ENCODE measurements at places on chromosomes 3 and 15. TPM values are rescaled to one million over a fixed set of nuclear protein-coding genes. Genes with fewer than 3 reads are reported as not detected.

GRCh38 chr15:58307313-58307961, 124.4 kb upstream of the LIPC start:
- DNase-seq = no peak

- no peak for DNase-seq
Measured at GRCh38 chr3:114022145-114022802, 34.1 kb downstream of the CCDC191 start.

DNA sequence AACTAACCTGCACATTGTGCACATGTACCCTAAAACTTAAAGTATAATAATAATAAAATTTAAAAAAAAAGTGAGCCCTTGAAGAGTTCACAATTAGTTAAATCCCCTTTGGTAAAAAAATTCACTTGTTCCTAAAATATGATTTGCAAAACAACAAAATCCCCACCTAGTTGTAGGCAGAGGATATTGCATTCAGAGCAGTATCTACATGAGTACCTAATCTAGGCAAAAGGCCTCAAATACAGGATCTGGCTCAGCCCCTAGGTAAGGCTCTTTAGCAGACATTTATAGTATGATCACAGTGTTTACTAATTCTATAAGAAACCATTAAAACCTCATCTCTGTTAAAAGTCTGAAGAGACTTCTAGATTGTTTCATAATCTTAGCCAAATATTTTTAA, 89.3 kb upstream of the CCDC80 start:
- no peak for DNase-seq

DNA sequence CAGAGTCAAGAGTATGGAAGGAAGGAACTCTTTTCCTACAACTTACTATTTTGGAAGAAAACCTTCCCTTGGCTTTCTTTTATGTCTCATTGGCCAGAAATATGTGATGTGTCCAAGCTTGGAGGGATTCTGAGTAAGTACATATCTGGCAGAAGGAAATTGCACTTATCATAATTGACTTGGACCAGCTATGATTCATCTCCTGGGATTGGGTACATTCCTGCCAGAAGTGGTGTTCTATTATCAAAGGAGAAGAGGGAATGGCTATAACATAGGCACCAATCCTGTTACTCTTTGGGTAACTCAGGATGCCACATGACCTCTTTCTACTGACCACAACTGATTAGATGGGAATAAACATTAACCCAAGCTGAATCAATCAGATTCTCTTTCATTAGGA, 13.5 kb upstream of the DAZL start:
- DNase-seq = no peak

GRCh38 chr3:52004163-52004787, 8.6 kb upstream of the RPL29 start:
- DNase-seq = no peak

GRCh38 chr15:22265970-22266369, 185.6 kb downstream of the OR4M2 start:
- DNase-seq = no peak

DNA sequence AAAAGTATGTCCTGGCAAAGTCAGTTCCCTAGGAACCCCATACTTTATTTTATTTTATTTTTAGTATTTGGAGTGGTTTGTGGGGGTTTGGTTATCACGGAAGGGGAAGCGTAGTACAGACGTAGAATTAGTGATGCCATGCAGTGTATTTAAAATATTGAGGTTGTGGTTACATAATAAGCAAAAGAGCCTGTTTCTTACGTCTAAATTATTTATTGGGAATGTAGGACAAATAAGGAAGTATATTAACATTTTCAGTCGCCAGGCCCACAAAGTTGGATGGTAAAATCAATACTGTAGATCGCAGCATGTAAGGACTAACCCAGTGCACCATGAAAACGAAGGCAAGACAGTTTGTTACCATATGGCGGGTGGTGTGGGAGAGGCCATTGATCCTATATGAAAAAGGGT, 558 bp downstream of the DTWD1 start:
- DNase-seq = no peak

- no peak for DNase-seq
Measured at GRCh38 chr15:46892621-46893160, 824.6 kb upstream of the SEMA6D start.

- no peak for DNase-seq
Measured at GRCh38 chr15:70053001-70053715, 44.6 kb downstream of the TLE3 start.

- no peak for DNase-seq
Measured at GRCh38 chr15:83365370-83365938, 81.0 kb upstream of the BNC1 start.

- no peak for DNase-seq
Measured at GRCh38 chr3:18481946-18482548, 56.9 kb upstream of the SATB1 start.

DNA sequence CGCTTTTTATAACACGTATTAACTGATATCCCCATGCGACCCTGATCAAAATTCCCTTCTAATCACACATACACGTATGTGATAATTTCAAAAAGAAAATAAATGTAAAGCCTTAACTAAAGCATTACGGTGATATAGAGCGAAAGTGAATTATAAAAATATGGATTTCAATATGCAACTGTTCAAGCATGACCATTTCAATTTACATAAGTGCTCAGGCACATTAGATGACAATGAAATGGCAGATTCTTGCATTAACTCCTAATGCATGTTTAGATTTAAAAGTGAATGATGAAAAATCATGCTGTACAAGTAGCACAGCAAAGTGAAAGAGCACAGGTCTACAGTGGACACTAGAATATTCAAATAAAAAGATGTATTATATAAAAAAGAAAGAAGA, 140.1 kb downstream of the MYLK start:
- DNase-seq = no peak

GRCh38 chr3:46397111-46397510, 9.8 kb downstream of the CCR5AS start:
- no peak for DNase-seq

DNA sequence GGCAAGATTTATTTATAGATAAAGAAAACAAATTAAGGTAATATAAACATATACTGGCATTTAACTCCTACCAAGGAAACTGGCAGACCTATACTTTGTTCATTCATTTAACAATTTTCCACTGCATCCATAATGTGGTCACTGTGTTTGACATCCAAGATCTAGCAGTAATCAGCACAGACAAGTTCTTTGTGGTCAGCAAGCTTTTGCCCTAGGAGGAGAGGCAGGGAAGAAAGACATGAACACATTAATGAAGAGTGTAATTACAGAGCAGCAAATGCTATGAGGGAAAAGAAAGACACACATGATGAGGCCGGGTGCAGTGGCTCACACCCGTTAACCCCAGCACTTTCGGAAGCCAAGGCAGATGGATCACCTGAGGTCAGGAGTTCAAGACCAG, 34.4 kb downstream of the SUCLG2 start:
- DNase-seq = no peak

DNA sequence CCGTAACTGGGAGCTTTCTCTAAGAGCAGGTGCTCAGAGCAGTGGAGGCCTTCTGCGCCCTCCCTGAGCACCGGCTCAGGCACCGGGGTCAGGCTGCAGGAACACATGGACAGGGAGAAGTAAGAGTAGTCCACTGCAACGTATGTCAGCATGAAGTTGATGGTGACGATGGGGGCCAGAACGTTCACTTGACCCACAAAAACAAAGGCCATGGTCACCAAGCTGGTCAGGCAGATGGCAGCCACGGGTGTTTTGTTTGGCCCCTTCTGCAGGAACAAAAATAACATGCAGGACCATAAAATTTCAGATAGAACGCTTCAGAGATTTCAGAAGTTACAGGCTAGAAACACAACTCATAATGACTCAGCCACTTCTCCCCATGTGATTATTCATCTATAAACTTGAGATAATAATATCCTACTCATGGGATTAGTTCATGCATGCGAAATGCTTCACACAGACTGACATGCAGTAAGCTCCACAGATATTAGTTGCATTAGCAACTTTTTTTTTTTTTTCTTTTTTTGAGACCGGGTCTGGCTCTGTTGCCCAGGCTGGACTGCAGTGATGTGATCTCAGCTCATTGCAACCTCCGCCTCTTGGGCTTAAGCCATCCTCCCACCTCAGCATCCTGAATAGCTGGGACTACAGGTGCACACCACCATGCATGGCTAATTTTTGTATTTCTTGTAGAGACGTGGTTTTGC, 52.2 kb upstream of the HEG1 start:
- no peak for DNase-seq

DNA sequence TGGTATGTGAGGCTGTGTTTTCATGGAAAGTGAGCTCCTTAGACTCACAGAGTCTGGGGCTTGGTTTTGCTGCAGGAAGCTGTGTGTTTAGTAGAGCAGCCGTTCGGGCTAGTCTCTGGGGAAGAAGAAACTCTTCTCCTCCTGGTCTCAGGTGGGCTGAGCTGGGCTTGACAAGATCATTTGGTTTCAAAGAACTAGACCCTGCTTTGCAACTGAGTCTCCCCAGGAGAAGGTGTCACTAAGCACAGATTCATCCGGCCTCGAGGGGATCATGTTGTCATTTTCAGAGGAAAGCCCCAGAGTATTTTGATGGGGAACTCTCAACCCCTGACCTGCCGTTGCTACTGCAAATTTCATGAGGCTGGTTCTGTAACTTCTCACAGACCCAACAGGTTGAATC, 188.5 kb downstream of the FAM43A start:
- no peak for DNase-seq

DNA sequence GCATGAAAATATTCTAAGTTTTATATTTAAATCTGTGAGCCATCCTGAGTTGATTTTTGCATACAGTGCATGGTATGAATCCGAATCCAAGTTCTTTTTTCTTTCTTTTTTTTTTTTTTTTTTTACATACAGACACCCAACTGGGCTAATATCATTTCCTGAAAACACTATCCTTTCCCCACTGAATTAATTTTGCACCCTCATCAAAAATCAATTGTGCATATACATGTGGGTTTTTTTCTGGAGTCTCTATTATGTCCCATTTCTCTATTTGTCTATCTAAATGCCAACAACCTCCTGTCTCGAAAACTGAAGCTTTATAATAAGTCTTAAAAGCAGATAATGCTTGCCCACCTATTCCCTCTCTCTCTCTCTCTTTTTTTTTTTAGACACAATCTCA, 5.9 kb upstream of the ABI3BP start:
- DNase-seq = no peak

DNA sequence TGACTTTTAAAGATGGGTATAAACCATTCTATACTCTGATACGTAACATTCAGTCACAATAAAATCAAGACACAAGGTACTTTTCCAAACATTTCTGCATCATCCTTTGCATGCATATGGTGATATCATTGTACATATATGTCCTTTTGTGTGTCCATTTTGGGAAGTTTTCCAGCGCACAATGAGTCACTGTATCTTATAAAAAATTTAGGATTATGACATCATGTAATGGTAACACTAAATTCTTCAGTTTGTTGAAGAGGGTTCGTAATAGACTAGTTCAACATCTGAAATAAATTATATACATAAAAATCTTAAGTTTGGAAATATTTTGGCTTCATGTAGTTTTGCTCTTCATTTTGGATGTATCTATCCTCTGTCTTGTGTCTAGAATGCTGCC, 480.9 kb downstream of the ROBO1 start:
- no peak for DNase-seq

- peak; percentile 82 for DNase-seq
Measured at GRCh38 chr3:184780981-184781515, 30.9 kb upstream of the VPS8 start.

DNA sequence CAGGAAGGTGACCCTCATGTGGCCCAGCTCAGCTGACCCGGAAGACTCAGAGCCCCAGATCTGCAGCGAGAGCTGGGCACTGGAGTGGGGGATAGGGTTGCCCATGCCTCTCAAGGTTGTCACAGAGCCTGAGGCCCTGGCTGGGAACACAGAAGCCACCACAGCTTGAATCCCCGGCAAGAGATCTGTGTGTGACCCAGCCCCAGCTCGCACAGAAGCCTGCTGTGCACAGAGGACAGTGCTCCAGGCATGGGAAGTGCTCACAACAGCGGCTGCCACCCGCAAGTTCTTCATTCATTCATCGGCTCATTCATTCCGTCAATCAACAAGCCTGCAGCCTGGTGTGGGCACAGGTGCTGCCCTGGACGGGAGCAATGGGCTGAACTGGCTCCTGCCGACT, 36.4 kb downstream of the DNAJB8 start:
- DNase-seq = no peak

DNA sequence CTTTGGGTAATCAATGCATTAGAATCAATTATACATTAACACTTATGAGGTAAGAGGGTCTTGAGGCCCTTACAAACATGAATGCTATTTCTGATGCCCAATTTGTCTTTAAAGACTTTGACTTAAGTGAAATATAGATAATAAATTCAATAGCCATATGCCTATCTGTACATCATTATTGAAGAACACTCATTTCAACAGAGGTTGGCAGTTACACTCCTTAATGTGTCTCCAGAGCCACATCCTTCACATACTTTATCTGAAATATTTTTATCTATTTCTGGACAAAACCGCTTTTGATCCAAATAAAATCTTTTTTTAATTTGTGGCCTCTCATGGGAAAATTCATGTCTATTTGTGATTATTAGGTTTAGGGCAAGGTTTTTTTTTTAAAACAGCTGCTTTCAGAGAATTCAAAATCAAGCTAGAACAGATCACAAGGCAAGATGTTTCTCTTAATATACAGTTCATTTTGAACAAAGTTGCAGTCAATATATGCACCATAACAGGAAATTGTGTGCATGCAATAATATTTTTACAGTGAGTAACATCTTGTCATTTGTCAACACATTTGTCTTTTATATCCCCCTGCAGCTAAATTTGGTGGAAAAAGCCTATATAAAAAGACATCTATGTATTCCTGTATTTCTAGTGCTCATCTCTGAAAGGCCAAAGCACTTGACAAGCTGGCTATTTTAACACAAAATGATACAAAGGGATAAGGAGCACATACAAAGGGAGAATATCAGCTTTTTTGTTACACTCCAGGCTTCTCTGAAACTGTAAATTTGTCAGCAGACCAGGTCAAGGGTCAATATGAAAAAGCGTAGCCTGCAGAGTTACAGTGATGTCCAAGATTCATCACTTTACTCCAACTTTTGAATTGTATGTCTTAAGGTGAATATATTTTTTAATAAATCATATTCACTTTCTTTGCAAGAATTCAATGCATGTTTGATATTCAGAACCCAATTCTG, 146.2 kb upstream of the DPH6 start:
- DNase-seq = no peak

DNA sequence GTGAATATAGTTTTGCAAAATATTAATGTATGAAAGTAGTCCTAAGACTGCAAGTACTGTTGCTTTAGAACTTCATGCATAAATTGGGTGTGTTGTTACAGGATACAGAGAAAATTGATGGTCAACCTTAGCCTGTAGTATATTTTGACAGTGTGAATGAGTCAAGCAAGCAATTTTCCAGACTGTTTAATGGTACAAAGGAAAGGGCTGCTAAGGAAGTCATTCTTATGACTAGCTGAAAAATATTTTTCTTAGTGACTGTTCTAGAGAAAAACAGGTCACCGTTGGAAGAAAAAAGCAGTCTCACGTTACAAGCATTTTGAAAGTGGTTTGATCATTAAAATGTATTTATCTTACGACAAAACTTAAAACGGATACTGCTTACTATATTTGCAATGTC, 49.2 kb downstream of the MBNL1 start:
- DNase-seq = no peak

GRCh38 chr3:126146034-126146433, 34.4 kb downstream of the ALDH1L1 start:
- DNase-seq = peak; percentile 27

- no peak for DNase-seq
Measured at GRCh38 chr3:17179381-17180205, 294.8 kb downstream of the PLCL2 start.

The ABHD10 gene
- 15.4 TPM for total RNA-seq

The EPHB3 gene
- 5.8 TPM for total RNA-seq

The TTLL13 gene
- 0.31 TPM for total RNA-seq

The PLA1A gene
- 1.4 TPM for total RNA-seq

The CCDC33 gene
- not detected for total RNA-seq

The ZBED2 gene
- total RNA-seq = 0.22 TPM

The MRAS gene
- 7.1 TPM for total RNA-seq

The FGF7 gene
- 6.2 TPM for total RNA-seq

The LTF gene
- 15.9 TPM for total RNA-seq

The AP3B2 gene
- total RNA-seq = 2.7 TPM

Data from pancreas (tissue), 10 donors.